HFFc6 (cell line): ENCODE measurements at places on chromosomes 12 and 14. TPM values are rescaled to one million over a fixed set of nuclear protein-coding genes. Genes with fewer than 3 reads are reported as not detected.
A peak's percentile ranks its signal among the peaks of the same experiment; 100 is the strongest.

GRCh38 chr12:92036771-92037453, 108.7 kb downstream of the BTG1 start:
- peaks cover 47% of the 10 kb centered on the region for H3K4me1 ChIP-seq
- peak overlapping the region; percentile 44; the same call in 1 of the 2 replicates for H3K27ac ChIP-seq
- H3K36me3 ChIP-seq = no peaks in the 10 kb centered on the region
- DNase-seq = no peak

DNA sequence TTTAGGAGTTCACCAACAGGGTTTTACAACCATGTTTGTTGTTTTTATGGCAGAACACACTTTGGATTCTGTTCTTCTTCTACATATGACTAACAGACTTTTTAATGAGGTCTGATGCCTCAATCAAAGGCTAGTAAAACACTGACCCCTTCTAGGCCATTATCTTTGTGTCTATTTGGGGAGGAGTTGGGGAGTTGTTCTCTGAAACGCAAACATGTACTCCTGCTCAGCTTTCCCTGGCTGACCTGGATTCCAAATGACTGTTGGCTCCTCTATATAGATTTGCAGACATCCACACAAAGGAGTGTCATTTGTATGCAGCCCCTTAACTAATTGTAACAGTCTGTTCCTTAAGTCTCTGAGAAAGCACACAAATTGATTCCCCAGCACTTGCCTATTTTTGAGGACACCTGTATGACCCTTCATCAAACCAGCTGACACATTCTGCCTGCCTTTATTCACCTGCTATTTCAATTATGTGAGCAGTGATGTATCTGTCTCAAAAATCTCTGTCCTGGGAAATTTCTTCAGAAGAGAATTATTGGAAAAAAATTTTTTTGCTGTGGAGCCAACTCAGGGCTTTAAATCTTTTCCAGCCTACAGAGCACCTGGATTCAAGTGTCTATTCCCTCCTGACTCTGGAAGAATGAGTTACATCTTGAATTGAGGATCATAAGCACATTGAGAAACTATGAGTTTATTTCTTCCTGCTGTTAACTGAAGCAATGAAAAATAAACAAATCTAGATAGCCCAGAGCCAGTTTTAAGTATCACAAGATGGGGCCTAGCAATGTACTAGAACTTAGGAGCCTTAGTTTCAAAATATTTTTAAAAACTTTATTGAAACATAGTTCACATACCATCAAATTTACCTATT, 417.2 kb downstream of the RAD51B start:
- H3K4me1 ChIP-seq = peaks cover 35% of the 10 kb centered on the region
- H3K36me3 ChIP-seq = peaks cover 3% of the 10 kb centered on the region; the same call in 1 of the 2 replicates
- no peak for DNase-seq
- no peak overlapping the region for H3K4me3 ChIP-seq

- DNase-seq = no peak
- H3K4me1 ChIP-seq = peaks cover 64% of the 10 kb centered on the region
- no peak overlapping the region; the same call in 1 of the 2 replicates for H3K4me3 ChIP-seq
- peak overlapping the region; percentile 72 for H3K27ac ChIP-seq
- H3K36me3 ChIP-seq = peaks cover 53% of the 10 kb centered on the region
- H3K27me3 ChIP-seq = 0 out of 2 replicates have a peak, but pooled peaks cover 3% of the 10 kb centered on the region
These were observed 20.2 kb downstream of the ATP2A2 start for GRCh38 chr12:110301065-110301806.

GRCh38 chr14:60735416-60735815, 855 bp downstream of the MNAT1 start:
- peak overlapping the region; percentile 95 for H3K27ac ChIP-seq
- H3K4me3 ChIP-seq = peak overlapping the region; percentile 99
- peaks cover 5% of the 10 kb centered on the region for H3K36me3 ChIP-seq
- H3K27me3 ChIP-seq = no peaks in the 10 kb centered on the region; the same call in 1 of the 2 replicates
- peaks cover 33% of the 10 kb centered on the region for H3K4me1 ChIP-seq
- no peak for DNase-seq

GRCh38 chr14:101965181-101965544, 790 bp downstream of the DYNC1H1 start:
- H3K36me3 ChIP-seq = peaks cover 37% of the 10 kb centered on the region
- peak; percentile 42 for DNase-seq
- peak overlapping the region; percentile 91 for H3K27ac ChIP-seq

DNA sequence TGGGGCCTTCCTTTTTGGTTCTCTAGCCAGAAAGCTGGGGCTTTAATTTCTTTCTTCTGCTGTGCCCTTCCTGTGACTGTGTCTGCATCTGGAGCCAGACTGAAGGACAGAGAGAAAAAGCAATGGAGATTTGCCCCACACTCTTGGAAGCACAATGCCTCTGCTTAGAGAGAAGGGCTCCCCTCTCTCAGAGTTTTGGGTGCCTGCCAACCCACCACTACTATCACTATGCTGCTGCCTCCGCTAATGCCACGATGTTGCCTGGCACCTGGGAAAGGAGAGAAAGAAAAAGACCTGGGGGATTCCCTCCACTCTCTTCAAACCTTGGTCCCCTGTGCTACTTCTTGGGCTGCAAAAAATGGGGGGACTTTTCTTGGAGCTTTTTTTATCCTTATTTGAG, 52.6 kb downstream of the TMEM260 start:
- no peak overlapping the region for H3K4me3 ChIP-seq
- no peak overlapping the region for H3K27ac ChIP-seq
- no peak for DNase-seq
- H3K27me3 ChIP-seq = peaks cover 2% of the 10 kb centered on the region
- H3K36me3 ChIP-seq = peaks cover 33% of the 10 kb centered on the region

DTX1 gene
- not detected in 3 replicates for total RNA-seq

DNA sequence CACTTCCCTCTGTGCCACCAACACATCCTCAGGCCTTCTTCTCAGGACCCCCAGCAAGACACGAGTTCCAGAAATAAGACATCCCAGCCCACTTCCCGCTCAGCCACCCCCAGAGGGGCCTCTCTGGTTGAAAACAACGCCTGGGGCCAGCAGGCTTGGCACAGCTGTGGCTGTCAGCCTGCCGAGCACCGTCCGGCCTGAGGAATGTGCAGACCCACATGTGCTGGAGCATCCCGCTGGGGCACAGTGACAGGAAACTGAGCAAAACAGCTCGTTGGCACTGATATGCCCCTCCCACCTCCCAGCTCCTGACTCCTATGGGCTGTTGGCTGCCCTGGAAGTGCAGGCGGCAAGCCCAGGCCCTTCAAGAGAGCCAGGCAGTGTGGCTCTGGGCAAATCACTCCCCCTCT, 1.4 kb downstream of the SYNE3 start:
- H3K4me3 ChIP-seq = peak overlapping the region; percentile 94
- H3K27me3 ChIP-seq = no peaks in the 10 kb centered on the region; the same call in 1 of the 2 replicates
- H3K4me1 ChIP-seq = peaks cover 79% of the 10 kb centered on the region
- no peak for DNase-seq

IGF1 gene
- 0.60 to 0.81 TPM in 2 of 3 replicates, not detected in the other for total RNA-seq

GRCh38 chr12:93242154-93242972, 135.4 kb upstream of the NUDT4 start:
- no peak overlapping the region for H3K4me3 ChIP-seq
- peaks cover 1% of the 10 kb centered on the region; the same call in 1 of the 2 replicates for H3K27me3 ChIP-seq
- no peak overlapping the region for H3K27ac ChIP-seq
- peaks cover 10% of the 10 kb centered on the region for H3K36me3 ChIP-seq
- DNase-seq = no peak

DNA sequence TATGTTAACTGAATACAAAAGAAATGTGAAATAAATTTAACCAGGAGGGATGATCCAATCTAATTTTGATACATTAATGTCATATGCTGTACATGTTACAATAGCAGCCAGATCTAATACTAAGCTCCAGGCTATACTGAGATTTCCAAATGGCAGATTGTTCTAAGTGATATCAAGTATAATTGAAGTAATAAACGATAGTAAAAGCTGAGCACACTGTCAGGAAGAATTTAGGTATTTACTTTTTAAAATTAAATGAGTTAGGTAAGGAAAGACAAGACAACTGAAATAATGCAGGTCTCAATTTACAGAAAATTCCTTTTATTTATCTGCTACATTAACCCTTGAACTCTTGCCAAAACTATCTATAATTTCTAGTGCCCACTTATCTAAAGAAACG, 39.9 kb downstream of the INSM2 start:
- H3K4me1 ChIP-seq = no peaks in the 10 kb centered on the region
- DNase-seq = no peak
- H3K36me3 ChIP-seq = no peaks in the 10 kb centered on the region
- no peak overlapping the region for H3K4me3 ChIP-seq
- H3K27ac ChIP-seq = no peak overlapping the region

GRCh38 chr12:130031571-130032189, 127.9 kb upstream of the TMEM132D start:
- H3K27me3 ChIP-seq = peaks cover 4% of the 10 kb centered on the region; the same call in 1 of the 2 replicates
- DNase-seq = peak; percentile 6
- no peak overlapping the region for H3K27ac ChIP-seq
- H3K4me1 ChIP-seq = no peaks in the 10 kb centered on the region

TEX22 gene
- 0.34 to 0.57 TPM (median 0.48 TPM) in 3 replicates for total RNA-seq

DNA sequence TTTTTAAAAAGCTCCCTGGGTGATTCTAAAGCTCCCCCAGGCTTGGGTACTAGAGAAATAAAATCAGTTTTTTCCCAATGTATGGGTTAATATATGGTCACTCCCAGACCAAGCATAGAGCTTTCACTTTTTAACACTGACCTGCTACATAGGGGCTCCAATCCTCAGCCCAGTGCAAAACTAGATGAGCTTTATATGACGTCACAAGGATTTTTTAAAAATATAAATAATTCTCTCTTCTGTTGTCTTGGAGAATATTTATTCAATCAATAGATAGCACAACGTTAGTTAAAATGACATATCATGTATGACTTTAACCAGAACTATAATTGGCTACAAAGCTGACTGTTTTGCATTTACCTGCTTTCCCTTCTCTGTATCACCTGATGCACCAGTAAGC, 137.9 kb upstream of the TMCC3 start:
- peaks cover 16% of the 10 kb centered on the region for H3K4me1 ChIP-seq
- H3K27ac ChIP-seq = no peak overlapping the region
- DNase-seq = no peak
- no peak overlapping the region for H3K4me3 ChIP-seq
- no peaks in the 10 kb centered on the region for H3K36me3 ChIP-seq
- peaks cover 21% of the 10 kb centered on the region for H3K27me3 ChIP-seq

GRCh38 chr12:47894652-47895051, 10.1 kb downstream of the VDR start:
- no peaks in the 10 kb centered on the region; the same call in 1 of the 2 replicates for H3K36me3 ChIP-seq
- no peak for DNase-seq
- no peak overlapping the region for H3K4me3 ChIP-seq
- H3K27me3 ChIP-seq = no peaks in the 10 kb centered on the region; the same call in 1 of the 2 replicates

IL26 gene
- total RNA-seq = not detected in 3 replicates

- peaks cover 2% of the 10 kb centered on the region; the same call in 1 of the 2 replicates for H3K27me3 ChIP-seq
- no peak for DNase-seq
- peaks cover 71% of the 10 kb centered on the region for H3K4me1 ChIP-seq
- no peak overlapping the region for H3K27ac ChIP-seq
- H3K36me3 ChIP-seq = peaks cover 7% of the 10 kb centered on the region
- H3K4me3 ChIP-seq = no peak overlapping the region
These were observed 4.2 kb downstream of the DENND5B start for GRCh38 chr12:31586728-31587127.

DNA sequence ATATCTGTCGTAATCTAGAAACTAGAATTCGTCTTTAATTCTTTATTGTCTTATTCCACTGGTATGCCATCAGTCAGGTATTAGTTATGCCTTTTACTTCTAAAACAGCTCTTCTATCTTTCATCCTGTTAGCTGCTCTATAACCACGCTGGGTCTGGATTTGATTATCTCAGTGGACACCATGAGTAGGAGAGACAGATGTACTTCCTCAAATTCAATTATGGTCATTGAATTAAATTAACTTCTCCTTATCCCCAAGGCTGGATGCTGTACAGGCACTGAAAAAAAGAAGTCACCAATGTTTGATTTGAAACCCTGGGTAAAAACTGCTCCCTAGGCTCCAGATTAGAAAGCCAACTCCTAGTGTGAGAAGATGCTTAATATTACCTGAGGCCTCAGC, 107.3 kb downstream of the PIK3C2G start:
- no peak overlapping the region for H3K27ac ChIP-seq
- no peaks in the 10 kb centered on the region for H3K4me1 ChIP-seq
- no peak overlapping the region for H3K4me3 ChIP-seq

GRCh38 chr14:24351517-24351916, 11.7 kb upstream of the RIPK3 start:
- peaks cover 15% of the 10 kb centered on the region for H3K27me3 ChIP-seq
- no peak overlapping the region for H3K27ac ChIP-seq
- H3K4me3 ChIP-seq = no peak overlapping the region
- peaks cover 43% of the 10 kb centered on the region for H3K4me1 ChIP-seq
- peak; percentile 39 for DNase-seq

FOXM1 gene
- 40.2 to 96.4 TPM (median 76.1 TPM) in 3 replicates for total RNA-seq

TSPAN11 gene
- 0.05 to 0.18 TPM (median 0.07 TPM) in 3 replicates for total RNA-seq

- peaks cover 5% of the 10 kb centered on the region; the same call in 1 of the 2 replicates for H3K36me3 ChIP-seq
- peaks cover 2% of the 10 kb centered on the region for H3K27me3 ChIP-seq
- DNase-seq = no peak
- no peak overlapping the region for H3K4me3 ChIP-seq
- H3K4me1 ChIP-seq = peaks cover 20% of the 10 kb centered on the region
These were observed 251.0 kb downstream of the FBXL14 start for GRCh38 chr12:1343422-1343821.
